GM04504 (cell line): ENCODE measurements at places on chromosomes 16 and 17.

DNA sequence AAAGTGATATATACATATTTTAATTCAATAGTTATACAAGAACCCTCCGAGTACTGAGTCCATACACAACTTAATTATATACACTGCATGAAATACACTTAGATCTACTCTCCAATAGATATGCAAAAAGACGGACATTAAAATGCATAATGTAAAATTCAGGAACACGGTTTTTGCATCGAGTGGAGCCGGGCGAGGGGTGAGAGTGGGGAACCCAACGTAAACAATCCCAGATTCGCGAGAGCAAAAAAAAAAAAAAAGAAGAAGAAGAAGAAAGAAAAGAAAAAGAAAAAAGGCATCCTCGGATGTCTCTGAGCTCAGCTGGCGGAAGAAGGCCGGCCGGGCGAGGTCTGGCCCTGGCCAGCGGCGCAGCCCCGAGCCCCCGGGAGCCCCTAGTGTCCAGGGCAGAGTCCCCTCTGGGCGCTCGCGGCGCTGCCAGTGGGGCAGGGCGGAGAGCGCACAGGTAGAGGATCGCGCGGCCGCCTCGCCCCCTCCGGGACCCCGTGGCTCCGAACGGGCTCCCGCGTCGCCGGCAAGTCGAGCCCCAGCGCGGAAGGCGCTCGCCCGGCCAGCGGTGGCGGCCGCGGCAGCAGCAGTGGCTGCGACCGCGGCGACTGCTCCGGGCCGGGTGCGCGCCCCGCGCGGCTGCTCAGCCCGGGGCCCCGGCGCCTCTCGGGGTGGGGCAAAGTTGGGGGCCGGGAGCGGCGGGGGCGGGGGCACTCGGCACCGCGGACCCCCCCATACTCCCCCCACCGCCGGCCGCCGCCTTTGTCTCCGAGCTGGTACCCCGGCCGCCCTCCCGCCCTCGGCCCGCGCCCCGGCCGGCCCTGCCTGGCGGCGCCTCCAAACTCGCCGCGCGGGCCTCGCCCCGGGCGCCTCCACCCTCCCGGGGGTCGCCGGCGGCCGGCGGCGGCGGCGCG is 9.6 kb upstream of the ZFHX3 start:
- DNase-seq = no peak

DNA sequence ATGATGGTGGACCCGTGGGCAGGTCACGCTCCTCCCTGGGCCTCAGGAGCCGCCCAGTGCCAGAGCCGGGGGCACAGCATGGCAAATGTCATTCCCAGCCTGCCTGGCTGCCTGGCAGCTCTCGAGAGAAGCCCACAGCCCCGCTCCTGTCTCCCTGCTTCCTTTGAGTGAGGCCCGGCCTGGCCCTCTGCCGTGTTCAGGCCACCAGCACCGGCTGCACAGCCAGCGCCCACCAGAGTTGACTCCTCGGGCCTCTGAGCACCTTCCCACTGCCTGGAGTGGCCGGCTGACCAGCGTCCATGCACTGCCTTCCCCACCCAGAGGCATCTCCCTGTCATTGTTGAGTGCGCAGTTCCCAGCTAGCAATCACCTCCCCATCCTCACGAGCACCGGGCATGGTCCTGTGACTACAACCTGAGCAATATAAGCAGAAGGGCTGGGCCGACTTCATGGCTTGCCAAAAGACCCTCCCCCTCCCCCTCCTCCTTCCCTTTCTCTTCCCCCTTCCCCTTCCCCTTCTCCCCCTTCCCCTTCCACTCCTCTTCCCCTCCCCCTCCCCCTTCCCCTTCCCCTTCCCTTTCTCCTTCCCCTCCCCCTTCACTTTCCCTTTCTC is 11.9 kb upstream of the SLC38A10 start:
- DNase-seq = no peak

DNA sequence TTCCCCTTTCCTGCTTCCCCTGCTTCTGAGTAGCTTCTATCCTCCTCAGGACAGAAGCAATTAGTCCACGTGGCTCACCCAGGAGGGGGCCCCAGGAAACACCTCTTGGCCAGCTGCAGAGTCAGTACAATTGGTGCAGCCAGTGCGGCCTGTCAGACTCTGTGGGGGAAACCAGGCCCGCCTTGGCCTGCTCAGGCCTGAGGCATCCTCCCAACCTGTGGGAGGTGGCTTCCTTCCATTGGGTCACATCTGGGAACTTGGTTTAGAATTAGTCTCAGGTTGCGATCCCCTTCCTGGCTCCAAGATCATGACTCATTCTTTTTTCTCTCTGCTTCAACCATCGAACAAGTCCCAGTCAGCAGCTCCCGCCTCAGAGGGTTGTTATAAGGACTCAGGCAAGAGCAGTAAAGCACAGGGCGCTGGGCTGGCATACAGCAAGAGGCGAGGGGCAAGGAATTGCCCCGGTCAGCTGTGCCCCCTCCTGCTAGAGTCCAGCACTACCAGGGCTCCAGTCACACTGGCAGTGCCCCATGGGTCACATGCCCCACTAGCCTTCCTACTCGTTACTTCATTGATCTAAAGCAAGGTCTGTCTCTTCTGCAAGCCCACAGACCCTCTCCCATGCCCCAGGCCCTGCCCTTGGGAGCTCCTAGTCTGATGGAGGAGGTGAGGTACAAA is 8.1 kb upstream of the EPX start:
- no peak for DNase-seq

GRCh38 chr17:78016852-78017251 is 58.3 kb downstream of the TNRC6C start:
- DNase-seq = no peak

DNA sequence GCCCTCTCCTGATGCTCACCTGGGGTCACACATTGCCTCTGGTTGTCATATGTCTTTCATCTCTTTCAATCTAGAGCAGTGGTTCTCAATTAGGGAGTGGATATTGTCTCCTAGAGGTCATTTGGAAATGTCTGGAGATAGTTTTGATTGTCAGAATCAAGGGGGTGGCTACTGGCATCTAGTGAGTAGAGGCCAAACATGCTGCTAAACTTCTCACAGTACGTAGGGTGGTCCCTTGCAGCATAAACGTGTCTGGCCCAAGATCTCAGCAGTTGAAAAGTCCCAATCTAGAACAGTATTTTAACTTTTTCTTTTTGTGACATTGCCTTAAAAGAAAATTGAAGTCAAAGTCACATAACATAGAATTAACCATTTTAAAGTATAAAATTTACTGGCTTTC is 30.5 kb upstream of the SLC5A10 start:
- DNase-seq = no peak

DNA sequence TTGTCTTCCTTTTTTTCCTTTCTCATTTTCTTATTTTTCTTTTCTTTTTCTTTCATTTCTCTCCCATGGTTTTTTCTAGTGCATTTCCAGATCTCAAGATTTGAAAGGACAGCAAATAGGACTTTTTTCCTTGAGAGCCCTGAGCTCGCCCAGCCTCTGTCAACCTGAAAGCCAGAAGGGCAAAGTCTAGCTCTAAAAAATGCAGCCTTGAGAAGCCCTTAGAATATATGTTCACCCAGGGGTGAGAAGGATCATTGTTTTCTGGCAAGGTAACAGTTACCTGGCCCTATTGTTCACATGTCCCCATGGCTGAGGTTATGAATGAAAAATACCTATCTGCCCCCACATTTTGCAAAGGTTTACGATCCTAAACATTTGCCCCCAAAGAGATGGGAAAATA is 218.4 kb downstream of the IRX3 start:
- no peak for DNase-seq

GRCh38 chr16:48446534-48446920 is 61.3 kb upstream of the SIAH1 start:
- DNase-seq = no peak

DNA sequence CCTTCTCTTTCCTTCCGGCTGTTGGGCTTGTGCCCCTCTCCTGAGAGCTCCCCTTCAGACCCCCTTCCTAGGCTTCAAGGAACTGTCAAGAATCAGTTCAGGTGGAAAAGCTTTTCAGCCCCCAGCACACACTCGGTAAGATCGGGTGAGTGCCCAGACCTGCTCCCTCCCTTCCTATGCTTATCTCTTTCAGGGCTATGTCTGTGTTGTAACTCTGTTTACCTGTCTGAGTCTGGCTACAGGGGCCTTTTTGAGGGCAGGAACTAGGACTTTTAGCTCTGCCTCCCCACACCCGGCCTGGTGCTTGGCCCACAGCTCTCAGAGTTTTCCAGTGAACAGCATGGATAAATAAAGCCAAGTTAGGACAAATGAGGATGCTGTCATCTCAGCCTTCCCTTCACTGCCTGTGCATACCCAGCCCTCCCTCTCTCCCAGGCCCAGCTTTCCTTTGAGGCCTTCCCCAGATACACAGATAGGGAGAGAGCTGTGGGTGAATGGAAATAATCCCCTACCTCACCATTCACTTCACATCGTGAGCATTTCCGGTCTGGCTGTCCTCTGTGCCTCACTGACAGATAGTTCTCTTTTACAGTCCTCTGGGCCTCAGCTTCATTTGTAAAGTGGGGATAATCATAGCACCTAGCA is 5.7 kb upstream of the MRPS23 start:
- no peak for DNase-seq

DNA sequence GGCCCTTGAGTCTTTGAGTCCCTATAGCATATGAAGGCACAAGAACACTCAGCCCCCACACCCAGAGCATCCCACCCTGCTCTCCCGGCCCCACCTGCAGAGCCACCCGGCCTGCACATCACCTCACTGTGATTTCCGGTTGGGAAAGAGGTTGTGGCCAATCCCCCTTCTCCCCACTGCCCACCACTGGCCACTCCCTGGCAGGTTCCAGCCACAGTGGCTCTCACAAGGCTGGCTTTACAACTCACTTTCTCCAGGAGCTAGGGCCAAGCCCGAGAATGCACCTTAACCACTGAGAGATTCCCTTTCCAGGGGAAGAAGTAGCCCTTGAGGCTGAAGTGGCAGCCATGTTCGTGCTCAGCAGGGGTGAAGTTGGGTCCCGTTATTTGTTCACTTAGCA is 123.9 kb downstream of the C16orf78 start:
- DNase-seq = no peak

DNA sequence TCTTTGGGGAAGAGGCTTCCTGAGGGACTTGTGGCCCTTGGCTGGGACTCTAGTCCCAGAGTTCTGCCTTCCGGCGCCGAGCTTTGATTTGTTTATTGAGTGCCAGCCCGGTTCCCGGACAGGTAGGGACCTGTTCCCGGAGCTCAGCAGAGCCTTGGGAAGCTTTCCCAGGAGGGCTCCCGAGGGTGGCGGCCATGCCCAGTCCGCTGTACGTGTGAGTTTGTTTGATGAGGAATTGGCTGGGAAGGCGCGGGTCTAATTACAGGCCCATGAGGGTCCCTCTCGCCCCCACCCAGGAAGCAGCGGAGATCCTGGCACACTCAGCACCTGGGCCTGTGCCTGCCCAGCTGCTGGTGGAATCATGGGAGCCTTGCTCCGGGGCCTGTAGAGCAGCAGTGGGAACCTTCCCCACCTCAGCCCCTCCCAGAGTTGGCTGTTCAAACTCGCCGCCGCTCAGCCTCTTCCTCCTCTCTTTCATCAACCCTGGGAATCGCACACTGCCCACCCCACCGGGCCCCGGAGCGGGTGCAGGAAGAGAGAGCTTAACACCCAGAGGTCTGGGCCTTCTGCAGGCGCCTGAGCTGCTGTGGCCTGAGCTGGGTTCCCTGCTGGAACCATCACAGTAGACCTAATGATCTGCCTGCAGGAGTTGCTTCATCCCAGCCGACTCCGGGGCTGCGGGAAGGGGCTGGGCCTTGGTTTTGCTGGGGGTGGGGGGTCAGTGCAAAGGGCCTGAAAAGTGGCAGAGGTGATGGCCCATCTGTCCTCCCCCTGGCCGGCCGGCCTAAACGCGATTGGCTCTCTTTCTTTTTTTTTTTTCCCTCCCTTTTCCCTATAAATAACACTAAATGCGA is 313.7 kb downstream of the SEC14L1 start:
- no peak for DNase-seq

GRCh38 chr17:17890773-17891759 is 54.3 kb upstream of the SREBF1 start:
- DNase-seq = no peak

- DNase-seq = no peak
Measured at GRCh38 chr17:33652731-33653398, 359.8 kb upstream of the ASIC2 start.

- no peak for DNase-seq
Measured at GRCh38 chr16:65793781-65794180, 572.7 kb upstream of the CDH5 start.

GRCh38 chr16:10169904-10170410 is 12.3 kb downstream of the GRIN2A start:
- no peak for DNase-seq

- no peak for DNase-seq
Measured at GRCh38 chr17:58382108-58382871, 30.3 kb upstream of the SUPT4H1 start.

DNA sequence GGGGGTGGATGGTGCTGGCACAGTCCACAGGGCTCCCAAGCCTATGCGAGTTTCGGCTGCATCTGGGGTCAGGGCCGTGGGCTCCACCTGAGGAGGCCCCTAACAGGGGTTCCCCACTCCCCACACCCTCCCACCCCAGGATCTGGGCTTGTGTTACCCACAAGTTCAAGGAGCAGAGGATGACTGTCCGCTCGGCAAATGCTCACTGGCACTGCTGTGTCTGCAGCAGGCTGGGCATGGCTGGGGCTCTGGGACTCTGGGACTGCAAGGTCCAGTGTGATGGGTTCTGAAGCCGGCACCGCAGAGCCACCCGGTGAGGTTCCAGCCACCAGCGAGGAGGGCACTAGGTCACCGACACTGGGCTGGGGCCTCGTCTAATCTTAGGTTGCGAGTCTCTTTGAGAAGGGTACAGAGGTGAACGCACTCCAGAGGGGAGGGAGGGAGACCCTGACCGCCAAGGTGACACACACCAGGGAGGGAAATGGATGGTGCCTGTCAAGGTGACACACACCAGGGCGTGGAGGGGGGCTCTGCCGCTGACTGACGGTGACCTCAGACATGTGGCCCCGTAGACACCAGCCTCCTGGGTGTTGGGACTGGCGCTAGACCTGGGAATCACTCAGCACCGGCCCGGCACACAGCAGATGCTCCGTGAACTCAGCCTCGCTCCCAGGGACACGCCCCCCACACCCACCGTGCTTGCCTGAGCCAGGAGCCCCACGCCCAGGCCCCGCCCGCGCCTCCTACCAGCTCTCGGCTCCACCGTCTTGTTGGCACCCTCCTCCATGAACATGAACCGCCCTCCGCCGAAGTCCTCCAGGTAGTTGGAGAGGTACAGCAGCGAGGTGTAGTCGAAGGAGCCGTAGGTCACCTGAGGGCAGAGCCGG is 20.5 kb upstream of the HEXD start:
- DNase-seq = no peak

DNA sequence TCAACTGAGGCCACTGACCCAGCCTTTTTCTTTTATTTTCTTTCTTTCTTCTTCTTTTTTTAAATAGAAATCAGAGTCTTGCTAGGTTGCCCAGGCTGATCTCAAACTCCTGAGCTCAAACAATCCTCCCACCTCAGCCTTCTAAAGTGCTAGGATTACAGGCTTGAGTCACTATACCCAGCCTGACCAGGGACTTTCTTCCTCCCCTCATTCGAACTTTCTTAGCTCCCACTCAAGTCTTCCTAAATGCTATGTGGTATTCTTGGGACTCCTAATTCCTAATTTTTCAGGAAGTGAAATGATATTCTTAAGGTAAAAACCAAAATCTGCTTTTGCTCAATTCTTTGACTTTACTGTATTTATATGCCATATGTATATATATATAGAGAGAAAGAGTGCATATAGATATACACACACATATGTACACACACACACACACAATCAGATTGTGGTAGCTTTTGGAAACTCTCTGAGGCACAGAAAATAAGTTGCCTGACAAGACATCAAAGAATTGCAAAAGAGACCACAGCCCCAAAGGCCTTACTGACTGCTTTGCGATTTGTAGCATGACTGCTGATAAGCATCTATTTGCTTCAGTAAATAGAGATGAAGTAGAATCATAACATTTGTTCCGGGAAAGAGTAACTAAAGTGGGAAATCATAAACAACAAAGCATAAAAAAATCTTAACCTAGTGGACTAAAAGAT is 9.5 kb upstream of the AMZ2 start:
- DNase-seq = no peak

- DNase-seq = no peak
Measured at GRCh38 chr17:35028531-35029262, 34.8 kb downstream of the RFFL start.
